ENCODE measurements at places on chromosomes 5 and 9.

DNA sequence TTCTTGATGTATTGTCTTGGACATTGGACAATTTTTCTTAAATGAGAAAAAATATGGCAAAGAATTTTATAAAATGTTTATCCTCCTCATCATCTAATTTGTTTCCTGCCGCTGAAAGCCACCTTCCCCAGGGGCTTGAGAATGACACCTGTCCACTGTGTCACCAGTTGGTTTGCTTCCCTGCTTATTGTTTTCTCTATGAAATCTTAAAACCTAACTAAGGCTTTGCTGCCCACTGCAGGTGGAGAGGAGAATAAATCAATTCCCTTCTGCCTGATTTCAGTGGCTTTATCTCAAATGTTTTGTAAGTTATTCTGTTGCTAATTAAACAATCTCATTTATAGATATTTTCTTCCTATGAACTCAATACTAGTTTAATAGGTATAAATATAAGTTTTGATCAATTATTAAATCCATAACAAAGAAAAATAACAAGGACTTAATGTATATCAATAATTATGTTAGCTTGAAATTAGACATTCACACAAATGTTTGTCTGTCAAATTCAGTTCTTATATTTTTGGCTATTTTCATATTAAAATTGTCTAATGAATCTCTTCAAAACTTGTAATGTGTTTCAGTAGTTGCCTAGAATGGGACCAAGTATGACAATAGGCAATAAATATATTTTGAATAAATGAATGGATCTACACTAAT is 822.5 kb downstream of the PTPRD start:
- DNase-seq: peak; percentile 1

- DNase-seq: no peak
Measured at GRCh38 chr9:26310294-26310693, 582.3 kb downstream of the CAAP1 start.

DNA sequence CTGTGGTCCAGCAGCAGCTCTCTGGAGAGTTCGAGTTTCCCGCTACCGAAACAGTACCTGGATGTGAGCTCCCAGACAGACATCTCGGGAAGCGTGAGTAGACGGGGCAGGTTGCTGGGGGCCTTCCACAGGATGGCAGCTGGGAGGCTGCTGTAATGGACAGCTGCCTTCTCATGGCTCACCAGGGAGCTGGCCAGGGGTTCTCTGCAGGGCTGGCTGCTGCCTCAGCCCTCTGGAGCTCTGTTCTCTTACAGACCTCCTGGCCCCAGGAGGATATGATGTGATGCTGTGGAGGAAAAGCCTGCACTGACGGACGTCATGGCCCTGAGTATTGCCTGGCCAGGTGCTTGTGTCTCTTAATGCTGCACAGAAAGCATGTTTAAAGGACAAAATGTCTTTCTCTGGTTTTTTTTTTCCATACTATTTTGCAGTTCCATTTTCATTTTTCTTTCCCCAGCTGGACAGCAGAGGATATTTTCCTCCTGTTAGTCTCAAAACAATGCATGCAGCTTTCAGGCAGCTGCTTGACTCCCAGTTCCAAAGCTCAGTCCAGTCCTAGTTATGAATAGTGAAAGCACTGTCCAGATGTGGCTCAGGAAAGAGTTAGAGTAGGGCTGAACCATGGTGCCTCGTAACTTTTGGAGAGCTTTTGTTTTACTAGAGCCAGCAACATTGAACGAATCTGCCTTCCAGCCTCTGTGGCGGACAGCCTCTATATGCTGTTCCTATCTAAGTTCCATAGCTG is 77.5 kb upstream of the RARS1 start:
- DNase-seq: peak; percentile 13

DNA sequence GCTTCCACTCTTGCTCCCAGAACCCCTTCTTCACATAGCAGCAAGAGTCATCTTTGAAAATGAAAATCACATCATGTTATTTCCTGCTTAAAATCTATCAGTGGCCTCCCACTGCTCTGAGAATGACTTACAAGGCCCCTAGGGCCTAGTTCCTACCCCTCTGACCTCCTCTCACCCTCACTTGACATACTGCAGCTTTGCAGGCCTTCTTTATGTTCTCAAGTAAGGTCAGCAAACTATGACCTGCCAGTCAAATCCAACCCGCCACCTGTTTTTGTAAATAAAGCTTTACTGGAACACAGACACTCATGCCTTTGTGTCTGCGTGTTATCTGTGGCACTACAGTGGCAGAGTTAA is 185.7 kb downstream of the NR3C1 start:
- DNase-seq: no peak

GRCh38 chr9:112378328-112379176 is 1.4 kb upstream of the HSDL2 start:
- no peak for DNase-seq

- DNase-seq: no peak
Measured at GRCh38 chr9:36314740-36315139, 56.5 kb upstream of the GNE start.

DNA sequence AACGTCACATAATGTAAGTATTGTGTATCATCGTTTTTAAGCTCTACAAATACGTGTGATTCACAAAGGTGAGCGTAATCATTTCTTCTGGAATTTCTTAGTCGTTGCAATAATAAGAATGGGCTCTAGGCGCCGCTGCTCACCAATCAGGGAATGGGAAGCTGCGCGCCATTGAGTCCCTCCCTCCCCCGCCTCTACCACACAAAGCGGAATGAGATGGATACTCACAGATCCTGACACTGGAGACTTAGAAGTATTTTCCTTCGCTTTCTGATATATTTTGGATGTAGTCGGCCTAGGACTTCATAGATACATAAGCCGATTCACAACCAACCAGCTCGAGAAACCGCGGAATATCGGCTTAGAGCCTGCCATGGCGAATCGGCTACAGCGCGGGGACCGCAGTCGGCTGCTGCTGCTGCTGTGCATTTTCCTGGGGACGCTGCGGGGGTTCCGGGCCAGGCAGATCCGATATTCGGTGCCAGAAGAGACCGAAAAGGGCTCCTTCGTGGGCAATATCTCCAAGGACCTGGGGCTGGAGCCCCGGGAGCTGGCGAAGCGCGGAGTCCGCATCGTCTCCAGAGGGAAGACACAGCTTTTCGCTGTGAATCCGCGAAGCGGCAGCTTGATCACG is at the start of gene PCDHGA11:
TSS of gene PCDHGA11 (plus strand) at position 197 of the 634 bp plus-strand sequence. CDS start at position 374, 177 bp downstream.
- peak; percentile 13 for DNase-seq

DNA sequence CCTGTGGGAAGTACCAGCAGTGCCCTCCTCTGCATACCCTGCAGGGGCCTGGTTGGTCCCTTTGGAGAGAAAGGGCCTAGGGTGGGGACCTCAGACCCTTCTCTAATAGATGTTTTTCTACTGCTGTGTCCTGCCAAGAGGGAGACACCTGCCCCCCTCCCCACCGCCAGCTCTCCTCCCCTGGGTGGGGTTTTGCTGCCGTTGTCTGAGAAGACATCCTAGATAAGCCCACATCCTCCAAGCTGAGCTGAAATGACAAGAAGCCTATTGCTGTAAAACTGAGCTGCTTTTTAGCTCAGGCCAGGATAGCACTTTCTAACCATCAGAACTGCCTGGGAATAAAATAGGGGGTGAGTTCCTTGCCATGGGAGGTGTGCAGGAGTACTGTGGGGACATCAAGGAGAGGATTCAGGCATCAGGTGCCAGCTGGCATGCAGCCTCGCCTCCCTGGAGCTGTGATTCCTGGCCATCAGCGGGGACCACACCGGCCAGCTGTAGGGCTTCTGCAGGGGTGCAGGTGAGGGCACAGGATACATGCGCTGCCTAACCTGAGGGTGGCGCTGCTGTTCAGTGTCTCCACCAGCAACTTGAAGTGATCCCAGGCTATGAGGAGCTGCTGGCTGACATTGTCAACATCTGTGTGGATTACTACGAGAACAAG is 37.9 kb downstream of the CYFIP2 start:
- DNase-seq: no peak

DNA sequence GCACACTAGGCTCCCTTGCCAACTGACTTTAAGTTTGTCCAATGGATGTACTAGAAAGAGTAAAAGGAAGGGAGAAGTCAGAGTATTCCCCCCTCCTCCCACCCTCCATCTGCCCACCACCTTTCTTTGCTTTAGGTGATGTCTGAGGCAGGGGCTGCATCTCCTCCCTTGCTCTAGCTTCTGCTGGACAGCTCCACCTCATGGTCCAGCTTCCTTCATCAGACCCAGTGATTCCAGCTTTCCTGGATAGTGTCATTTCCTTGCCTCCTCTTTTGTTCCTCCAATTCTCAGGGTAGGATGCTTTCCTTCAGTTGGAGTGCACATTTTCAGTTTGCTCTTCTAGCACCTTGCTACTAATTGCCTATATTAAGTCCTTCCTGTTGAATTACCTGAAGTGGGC is 67.4 kb downstream of the RAD23B start:
- DNase-seq: no peak

GRCh38 chr9:17970277-17970676 is 391.4 kb downstream of the SH3GL2 start:
- no peak for DNase-seq

DNA sequence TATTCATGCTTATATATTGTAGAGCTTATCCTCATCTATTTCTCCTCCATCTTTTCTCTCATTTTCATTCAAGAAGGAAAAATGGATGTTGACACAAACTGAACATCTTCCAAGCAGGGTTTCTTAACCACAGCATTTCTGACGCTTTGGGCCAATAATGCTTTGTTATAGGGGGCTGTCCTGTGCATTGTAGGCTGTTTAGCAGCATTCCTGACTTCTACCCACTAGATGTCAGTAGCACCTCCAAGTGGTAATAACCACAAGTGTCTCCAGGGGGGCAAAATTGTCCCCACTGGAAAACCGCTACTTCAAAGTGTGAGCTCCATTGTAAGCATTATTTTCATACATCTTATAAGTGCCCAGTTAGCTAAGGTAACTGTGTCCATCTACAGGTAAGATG is 2.6 kb upstream of the TXNDC8 start:
- no peak for DNase-seq

GRCh38 chr5:152488869-152489268 is 83.8 kb upstream of the NMUR2 start:
- no peak for DNase-seq

- no peak for DNase-seq
Measured at GRCh38 chr9:78893774-78894401, 597.0 kb downstream of the PSAT1 start.
